ENCODE measurements at places on chromosomes 1 and 21.

DNA sequence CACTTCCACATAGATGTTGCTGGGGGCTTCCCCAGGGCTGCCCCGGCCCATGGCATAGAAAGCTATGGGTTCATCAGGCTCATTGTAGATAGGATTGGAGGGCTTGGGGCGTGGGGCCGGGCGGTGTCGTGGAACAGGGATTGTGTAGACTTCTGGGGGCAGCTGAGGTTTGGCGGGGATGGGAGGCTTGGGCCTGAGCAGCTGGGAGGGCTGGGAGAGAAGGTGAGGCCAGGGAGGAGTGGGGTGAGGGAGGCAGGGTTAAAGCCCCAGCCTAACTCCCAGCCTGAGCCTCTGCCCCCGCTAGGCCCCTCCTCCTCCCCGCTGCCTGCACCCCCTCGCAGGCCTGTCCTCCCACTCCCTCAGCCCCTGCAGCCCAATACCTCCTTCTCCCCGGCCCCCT, 7.4 kb downstream of the SH2D2A start:
- no peak for ATAC-seq

DNA sequence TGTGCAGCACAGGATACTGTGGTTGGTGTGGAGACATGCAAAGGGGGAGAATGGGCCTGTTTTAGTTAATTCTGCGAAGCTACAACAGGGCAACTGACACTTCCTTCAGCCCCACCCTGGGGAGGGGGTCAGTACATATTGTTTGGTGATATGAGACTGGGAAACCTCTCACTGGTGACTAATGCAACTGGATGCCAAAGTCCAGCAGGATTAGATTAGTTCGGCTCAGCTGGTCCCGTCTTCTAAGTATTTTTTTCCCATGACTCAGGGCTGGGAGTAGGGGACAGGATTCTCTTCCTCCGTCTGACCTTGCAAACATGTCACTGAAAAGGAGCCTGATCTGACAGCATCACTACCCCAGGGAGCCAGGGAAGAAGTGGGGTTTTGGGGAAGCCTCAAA, 43.0 kb downstream of the PLXNA2 start:
- no peak for ATAC-seq

DNA sequence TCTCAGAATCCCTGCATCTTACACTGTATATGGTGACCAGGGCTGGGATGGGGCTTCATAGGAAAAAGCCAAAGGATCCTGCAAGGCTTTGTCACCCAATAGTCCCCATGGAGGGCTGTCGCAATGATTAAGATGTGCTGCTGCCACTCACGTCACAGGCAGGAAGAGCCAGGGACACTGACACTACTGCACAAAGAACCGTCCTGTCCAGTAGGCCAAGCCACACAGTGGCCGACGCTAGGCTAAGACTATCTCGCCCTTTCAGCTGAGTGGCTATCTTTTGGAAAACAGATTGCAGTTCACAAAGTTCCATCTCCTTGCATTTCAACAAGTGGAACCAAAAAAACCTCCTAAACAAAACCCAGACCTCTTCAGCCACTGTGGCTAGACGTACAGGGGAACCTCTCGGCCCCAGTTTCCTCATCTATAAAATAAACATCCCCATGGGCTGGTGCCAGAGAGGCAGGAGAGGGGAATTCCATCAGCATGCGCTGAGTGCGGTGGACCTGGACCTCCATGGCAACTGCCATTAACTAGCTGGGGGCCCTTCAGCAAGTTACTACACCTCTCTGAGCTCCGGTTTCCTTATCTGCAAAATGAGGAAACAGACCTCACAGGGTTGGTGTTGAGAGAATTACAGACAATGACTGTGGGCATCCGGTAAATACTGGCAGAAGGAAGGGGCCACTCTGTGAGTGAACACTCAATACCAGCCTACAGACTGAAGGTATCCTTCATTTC, 8.7 kb downstream of the CAPZB start:
- ATAC-seq, result peak; percentile 92

- peak; percentile 29 for ATAC-seq
These were observed 841 bp downstream of the ADSS2 start for GRCh38 chr1:244450597-244451538.

DNA sequence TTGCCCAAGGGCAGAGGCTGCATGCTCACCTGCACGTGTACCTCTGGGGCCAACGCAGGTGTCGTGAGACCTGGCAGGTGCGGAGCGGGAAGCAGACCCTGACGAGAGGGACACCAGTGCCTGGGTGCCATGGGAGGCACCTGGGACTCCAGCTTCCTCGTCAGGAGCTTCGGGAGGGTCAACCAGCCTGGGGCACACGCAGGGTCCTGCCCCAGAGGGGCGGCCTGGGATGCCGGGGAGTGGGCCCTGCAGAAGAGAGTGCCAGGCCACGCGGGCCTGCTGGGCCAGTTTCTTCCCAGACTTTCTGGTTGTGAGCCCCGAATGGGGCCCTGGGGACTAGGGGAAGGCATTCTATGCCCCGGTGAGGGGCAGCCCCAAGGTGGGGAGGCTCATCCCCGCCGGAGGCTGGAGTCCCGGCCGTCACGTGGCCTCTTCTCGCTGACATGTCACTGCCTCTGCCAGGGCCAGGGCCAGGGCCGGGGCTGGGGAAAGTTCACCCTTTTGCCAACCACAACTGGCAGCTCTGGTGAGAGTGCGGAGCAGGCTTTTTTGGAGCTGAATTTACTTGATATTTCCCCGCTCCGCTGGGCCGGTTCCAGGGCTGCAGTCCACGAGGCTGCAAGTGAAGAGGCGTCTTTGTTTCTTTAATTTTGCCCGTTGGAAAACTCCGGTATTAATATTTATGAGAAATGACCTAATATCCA, 38.5 kb upstream of the ACTRT2 start:
- ATAC-seq, result no peak

All from stimulated activated memory B cell treated with anti-CD40 and anti-IgM and Interleukin-4, amounts not matched to agents 10 μg/mL and 1 μg/mL and 100 μg/mL, for 72 hours (primary cell).